Inflammatory macrophage treated with lipopolysaccharide for 1 hour (primary cell): ENCODE measurements at places on chromosomes 12 and 14.

- peak; percentile 86 for DNase-seq
Measured at GRCh38 chr12:22100958-22101748, 55.1 kb downstream of the CMAS start.

GRCh38 chr14:57390806-57391516, 575 bp downstream of the NAA30 start:
- DNase-seq, result peak; percentile 27

GRCh38 chr14:103657471-103657870, 28.5 kb downstream of the KLC1 start:
- DNase-seq, result peak; percentile 61

DNA sequence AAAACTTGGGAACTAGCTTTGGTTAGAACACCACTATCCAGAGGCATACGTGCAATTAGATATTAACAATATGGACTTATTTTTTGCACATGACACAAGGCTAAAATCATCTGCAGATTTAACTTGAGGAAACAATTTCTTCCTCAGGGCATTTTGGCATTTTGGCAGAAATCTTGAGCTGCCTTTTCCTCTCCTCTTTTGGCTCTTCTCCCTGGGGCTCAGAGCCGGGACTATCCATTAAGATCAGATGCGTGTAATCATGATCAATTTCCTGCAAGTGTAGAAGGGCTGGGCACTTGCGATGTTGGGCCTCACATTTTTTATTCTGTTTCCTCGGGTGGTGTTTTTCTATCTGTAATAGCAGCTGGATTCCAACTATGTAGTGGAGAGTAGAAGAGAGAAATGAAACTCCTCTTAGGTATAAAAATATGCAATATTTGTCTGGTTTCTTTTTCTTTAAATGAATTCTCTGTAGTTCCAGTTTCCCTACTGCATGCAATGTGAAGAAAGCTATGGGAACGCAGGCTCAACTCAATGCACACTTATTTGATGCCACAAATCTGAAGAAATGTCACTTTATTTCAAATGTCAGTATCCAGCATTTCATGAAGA, 1010.8 kb downstream of the FLRT2 start:
- no peak for DNase-seq

DNA sequence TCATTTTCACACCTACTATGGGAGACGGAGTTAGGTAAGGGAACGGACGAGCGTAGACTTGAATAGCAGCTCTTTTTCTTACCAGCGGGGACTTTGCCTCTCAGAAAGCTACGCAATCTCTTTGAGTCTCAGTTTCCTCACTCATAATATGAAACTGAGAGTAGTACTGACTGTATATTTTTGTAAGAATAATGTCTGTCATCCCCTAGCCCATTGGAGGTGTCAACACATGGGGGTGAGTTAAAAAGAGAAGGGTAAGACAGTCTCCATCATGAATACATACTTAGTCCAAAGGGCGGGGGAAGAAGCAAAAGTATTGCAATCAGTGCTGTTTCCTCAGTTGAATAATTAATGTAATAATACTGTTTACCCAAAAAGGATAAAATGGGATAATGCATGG, 592.2 kb downstream of the NRXN3 start:
- DNase-seq, result no peak

- DNase-seq, result no peak
Measured at GRCh38 chr12:14964406-14964805, 3.0 kb upstream of the ARHGDIB start.

DNA sequence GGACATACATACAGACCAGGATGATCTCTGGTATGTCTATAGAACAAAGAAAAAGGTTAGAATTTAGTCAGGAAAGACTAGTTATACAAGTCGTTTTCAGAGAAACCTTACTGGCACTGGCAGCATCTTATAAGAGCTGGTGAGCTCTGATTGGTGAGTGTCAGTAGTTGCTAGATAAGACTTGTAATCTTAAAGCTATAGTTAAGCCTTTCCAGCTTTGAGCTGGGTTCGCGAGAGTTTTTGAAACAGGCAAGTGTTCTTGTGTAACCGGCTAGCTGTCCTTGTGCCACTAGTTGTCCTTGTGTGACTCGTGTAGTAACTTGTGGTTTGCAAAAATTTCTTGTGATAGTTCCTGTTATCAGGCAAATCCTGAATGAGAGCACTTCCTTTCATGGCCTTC, 740.9 kb downstream of the GALC start:
- DNase-seq, result no peak

DNA sequence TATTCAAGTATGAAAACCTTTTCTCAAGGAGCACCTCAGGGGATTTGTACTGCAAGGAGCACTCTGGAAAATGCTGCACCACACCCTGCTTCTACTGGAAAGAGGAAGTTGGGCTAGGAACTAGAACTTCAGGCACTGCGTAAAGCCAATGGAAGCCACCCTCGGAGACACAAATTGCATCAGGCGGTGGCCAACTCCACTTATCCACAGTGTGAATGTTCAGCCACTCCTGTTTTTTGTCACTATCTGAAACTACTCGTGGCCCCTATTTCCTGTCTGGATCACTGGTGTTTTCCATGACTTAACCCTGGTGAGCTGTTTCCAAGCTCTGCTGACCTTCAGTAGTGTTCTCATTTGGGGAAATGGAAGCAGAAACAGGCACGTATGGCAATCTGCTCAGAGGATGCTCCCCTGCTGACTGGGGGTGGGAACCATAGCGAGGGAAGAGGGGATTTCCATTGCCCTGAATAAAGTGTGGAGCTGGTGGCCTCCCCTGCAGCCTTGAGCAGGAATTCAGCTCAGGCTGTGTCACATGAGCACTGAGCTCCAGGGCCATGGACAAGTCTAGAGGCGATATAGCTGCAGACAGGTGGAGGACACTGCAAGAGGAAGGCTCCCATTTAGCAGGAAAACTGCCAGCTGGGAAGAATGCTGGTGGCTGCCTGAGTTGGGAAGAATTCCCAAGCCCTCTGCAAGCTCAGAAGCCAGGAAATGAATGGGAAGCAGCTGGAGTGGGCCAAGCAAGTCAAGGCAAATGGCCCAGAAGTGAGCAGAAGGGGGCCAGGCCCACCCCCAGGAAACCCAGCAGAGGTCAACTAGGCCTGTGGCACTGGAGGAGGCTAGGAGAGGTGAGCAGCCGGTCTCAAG, 50.5 kb upstream of the RAP1B start:
- peak; percentile 91 for DNase-seq

- DNase-seq, result no peak
Measured at GRCh38 chr14:30195941-30196340, 268.3 kb upstream of the PRKD1 start.

DNA sequence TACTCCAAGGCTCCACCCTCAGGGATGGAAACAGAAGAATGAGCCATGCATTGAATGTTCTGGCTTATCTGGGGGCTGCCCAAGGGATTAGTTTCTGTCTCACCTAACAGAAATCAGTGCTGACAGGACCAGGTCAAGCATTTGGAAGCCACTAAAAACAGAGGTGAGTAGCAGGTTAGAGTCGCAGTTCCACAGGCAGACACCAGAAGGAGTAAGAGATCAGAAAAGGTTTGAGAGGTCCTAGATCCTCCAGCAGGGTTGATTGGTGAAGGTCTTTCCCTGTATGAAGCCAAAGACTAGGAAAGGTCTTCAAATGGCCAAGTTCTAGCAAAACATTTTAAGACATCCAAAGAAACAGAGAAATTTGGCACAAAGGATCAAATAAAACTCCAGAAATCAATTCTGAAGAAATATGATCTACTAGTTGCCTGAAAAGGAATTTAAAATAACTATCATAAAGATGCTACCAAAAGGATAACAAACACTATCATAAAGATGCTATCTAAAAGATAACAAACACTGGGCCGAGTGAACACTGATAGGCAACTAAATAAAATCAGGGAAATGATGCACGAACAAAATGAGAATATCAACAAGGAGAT, 19.5 kb upstream of the TTC9 start:
- peak; percentile 56 for DNase-seq
